EL (cell line): ENCODE measurements at places on chromosomes 1 and 21.

DNA sequence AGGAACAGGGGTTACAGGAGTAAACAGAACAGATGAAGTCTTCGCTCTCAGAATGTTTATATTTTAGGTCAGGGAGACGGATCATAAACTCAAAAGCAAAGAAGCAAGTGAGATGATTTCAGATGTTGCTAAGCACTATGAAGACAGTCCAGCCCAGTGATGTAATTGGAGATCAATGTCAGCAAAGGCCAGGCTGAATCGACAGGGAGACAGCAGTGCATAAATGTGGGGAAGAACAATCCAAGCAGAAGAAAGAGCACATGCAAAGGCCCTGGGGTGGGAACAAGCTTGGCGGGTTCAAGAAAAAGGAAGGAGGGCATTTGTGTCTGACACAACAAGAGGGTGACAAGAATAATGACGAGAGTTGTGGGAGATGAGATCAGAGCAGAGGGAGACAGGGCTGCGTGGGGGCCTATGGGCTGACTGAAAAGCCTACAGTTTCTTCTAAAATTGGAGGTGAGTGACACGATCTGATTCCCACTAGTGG is 47.0 kb downstream of the TAS1R2 start:
- DNase-seq, result no peak

- DNase-seq, result no peak
These were observed 77.3 kb upstream of the BCAR3 start for GRCh38 chr1:93758842-93759515.

GRCh38 chr1:117696561-117696960 is 90.7 kb downstream of the TENT5C start:
- no peak for DNase-seq

- DNase-seq, result no peak
These were observed 197.3 kb upstream of the IVNS1ABP start for GRCh38 chr1:185514311-185514710.

DNA sequence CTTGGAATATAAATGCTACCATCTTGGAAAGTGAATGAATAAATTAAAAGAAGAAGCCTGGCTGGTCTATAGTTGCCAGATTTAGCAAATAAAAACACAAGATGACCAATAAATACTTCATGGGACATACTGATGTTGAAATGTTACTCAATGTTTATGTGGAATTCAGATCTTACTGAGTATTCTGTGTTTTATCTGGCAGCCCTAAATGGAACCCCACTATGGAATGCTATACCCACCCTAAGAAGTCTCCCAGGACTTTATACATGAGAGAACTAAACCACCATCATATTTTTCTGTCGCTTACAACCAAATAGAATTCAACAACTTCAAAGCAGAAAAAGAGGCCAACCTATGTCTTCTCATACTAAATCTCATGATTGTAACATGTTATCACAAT is 177.6 kb upstream of the HMCN1 start:
- DNase-seq, result peak; percentile 18

DNA sequence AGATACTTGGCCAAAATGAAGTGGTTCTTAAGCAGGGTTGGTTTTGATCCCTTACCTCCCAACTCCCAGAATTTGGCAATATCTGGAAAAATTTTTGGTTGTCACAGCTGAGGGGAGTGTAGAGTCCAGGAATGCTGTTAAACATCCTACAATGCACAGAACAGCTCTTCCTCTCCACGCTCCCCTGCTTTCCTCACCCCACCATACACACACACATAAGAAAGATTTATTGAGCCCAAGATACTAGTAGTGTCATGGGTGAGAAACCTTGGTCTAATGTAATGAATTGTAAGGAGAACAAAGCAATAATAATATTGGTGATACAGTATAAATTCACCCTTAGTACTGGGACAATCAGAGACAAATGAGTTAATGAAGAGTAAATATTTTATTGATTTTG is 47.8 kb downstream of the ASB17 start:
- DNase-seq, result no peak

- DNase-seq, result no peak
These were observed 76.6 kb upstream of the SELENON start for GRCh38 chr1:25723250-25723880.

DNA sequence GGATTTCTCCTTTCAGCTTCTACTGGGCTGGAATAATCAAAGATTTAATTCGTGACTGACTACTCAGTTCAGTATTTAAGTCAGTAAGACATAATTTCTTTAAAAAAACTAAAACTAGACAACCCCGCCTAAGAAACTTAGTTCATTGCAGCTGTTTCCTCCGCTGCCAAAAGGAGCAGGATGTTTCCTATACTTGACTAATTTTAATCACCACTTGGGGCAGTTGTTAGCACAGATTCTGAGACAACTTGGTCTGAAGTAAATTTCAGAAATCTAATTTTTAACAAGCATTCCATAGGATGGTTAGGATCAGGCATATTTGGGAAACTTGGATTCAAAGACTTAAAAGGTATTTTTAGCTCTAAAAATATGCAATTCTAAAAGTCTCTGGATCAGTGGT is 34.0 kb downstream of the EPRS1 start:
- DNase-seq, result no peak

DNA sequence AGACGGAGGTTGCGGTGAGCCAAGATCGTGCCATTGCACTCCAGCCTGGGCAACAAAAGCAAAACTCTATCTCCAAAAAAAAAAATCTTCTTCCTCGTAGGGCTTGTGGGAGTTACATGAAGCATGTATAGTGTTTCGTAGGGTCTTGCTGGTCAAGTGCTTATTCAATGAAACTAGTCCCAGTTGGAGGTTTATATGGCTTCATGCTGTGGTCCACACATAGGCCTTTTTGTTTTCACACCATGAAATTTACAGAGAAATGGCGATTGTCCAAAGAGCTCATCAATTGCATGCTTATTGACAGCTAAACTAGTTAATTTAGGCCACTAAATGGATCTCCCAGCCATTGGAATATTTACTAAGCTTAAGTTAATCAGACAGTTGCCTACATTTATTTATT is 29.6 kb downstream of the HUNK start:
- no peak for DNase-seq

GRCh38 chr1:94111879-94112278 is 9.1 kb downstream of the ABCA4 start:
- DNase-seq, result no peak

DNA sequence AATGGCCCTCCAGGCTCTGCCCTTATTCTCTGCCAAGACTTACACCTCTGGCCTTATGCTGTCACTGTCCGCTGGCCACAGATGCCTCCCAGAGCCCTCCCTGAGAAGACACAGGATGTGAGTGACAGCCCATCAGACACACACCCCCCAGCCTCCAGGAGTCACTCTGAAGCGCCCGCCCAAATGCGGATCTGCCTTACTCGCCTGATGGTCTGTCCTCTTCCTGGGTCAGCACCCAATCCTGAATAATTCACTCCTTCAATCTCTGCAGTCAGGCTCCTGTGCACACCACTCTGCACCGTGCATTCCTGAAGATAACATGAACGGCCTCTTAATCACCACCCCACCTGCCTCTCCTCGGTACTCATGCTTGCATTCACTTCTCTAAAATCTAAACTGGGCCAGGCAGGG is 14.7 kb downstream of the CLSTN1 start:
- no peak for DNase-seq

GRCh38 chr21:34100790-34101189 is 27.4 kb downstream of the MRPS6 start:
- no peak for DNase-seq

- DNase-seq, result no peak
These were observed 20.9 kb downstream of the DPH5 start for GRCh38 chr1:101004670-101005069.

DNA sequence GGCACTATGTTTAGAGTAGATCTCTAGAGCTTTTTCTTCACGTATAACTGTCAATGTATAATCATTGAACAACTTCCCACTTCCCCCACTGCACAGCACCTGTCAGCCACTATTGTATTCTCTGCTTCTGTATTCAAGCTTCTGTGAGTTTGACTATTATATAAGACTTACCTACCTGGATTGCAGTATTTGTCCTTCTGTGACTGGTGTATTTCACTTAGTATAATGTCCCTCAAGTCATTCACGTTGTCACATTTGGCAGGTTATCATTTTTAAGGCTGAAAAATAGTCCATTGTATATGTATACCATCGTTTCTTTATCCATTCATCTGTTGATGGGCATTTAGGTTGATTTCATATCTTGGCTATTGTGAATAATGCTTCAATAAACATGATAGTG is 969.5 kb upstream of the B3GALT2 start:
- DNase-seq, result no peak

DNA sequence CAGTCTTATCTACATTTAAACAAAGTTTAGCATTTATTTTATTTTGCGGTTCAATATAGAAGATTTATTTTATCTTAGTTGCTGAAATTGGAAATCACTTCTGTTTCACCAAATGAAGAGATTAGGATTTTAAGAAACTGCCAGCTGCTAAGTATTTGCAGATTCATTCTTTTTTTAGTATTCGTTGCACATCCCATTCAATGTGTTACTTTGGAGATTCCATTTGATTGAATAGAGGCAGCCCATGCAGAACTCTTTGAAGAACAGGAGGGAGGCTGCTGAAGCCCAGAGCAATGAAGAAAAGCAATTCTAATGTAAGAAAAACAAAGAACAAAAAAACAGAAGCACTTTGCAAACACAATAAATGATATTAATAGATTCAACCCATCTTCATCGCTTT is 38.6 kb upstream of the IL12RB2 start:
- DNase-seq, result no peak

- no peak for DNase-seq
These were observed 102.0 kb downstream of the NMNAT2 start for GRCh38 chr1:183315991-183316758.

- no peak for DNase-seq
These were observed 42.3 kb downstream of the VAMP4 start for GRCh38 chr1:171699531-171699930.

DNA sequence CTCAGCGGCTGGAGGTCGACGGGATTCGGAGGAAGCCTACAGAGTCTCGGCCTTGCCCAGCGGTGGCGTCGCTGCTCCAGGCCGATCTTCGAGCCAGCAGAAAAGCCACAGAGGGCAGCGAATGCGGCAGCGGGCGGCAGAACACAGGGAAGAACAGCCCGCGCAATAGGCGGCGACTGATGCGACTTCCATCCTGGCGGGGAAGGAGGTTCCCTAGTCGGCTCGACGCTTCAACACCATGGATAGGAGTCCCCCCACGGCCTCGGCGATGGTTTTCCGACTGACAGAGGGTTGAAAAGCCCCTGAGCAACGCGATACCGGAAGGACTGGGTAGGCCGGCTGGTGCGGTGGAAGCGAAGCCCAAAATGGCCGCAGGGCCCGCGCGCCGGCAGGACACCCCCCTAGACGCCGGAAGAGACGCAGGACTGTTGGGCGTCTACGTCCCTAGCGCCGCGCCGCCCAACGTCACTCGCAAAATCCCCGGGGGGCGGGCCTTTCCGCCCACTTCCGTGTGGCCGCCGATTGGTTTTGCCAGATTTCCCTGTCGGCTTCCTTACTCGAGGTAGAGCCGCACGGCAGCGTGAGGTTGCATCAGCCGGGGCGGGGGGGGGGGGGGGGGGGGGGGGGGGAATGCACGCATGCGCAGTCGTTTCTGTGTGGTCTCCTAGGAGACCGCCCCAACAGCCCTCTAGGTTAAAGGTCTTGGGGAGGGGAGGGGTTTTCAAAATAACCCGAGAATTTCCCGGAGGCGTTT is at the start of gene PPP1R15B:
Gene PPP1R15B, minus strand, starts transcription at position 367 of the 754 bp plus-strand sequence. CDS start 406 bp downstream, outside the sequence.
- peak; percentile 98 for DNase-seq

- no peak for DNase-seq
These were observed 92.9 kb upstream of the FGGY start for GRCh38 chr1:59204001-59204400.

- no peak for DNase-seq
These were observed 8.3 kb downstream of the PLEKHG5 start for GRCh38 chr1:6483017-6483760.
